ENCODE measurements at places on chromosomes 12 and 14. TPM values are rescaled to one million over a fixed set of nuclear protein-coding genes. Genes with fewer than 3 reads are reported as not detected.
A peak's percentile ranks its signal among the peaks of the same experiment; 100 is the strongest.

GRCh38 chr12:32569259-32569658, 109.8 kb upstream of the DNM1L start:
- DNase-seq, result peak; percentile 9

DNA sequence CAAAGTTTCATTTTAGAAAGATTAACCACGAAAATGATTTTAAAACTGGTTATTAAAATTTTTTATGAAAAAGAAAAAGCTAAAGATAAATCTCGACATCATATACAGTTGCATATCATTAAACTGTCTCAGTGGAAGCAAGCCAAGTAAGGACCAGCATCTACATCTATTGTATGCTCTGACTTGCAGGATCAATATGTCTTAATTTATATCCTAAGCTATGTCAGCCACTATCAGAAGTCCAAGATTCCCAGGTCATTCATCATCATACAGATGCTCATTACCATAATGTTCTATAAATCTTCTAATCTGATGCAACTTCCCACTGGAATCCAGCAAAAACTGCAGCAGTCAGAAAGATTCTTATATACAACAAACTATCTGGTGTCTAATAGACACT, 43.5 kb downstream of the CMAS start:
- DNase-seq, result peak; percentile 4

DNA sequence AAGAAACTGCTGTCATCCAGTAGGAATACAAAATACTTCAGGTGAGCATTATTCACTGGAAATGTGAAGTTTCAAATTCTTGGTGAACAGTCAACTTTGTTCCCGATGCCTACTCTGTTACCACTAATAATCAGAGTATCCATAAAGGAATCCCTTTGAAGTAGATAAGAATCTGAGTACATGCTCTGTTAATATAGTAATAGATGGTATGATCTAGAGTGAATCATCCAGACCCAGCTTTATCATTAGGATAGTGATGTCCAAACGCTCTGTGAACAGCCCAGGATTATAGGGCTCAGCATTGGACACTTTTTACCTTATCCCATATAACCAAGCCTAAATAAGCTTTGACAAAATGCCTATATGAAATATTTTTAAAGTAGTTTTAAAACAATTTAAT, 33.3 kb downstream of the PPP2R3C start:
- no peak for DNase-seq

DNA sequence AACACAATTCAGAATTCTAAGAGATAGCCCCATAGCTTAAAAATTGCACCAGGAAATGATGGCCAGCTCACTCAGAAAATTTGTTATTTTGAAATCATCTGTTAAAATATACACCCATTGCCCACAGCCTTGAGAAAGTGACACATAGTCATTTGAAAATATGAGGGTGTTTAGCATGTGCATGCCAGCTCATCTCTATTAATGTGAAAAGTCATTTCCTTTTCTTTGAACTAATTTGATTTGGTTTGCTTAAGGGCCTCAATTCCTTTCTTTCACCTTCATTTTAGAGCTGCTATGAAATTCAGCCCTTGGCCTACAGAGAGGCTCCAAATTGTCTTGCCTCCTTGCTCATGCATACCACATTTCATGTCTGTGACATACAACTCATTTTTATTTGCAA, 241.4 kb downstream of the PHLDA1 start:
- no peak for DNase-seq

- DNase-seq, result no peak
Measured at GRCh38 chr14:56159066-56159465, 40.9 kb downstream of the PELI2 start.

- DNase-seq, result peak; percentile 75
Measured at GRCh38 chr12:13223179-13223804, 26.8 kb downstream of the EMP1 start.

GRCh38 chr12:77079631-77080030, 14.3 kb upstream of the E2F7 start:
- DNase-seq, result no peak

DNA sequence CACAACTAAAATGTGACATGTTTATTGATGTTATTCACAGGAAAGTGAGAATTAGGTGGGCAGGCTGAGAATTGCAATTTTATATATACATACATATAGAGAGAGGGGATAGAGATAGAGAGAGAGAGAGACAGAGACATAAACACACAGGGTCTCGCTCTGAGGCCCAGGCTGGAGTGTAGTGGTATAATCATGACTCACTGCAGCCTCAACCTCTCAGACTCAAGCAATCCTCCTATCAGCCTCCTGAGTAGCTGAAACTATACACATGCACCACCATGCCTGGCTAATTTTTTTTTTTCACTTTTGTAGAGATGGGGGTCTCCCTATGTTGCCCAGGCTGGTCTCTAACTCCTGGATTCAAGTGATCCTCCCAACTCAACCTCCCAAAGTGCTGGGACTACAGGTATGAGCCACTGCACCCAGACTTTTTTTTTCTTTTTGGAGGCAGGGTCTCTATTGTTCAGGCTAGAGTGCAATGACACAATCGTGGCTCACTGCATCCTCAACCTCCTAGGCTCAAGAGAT, 49.1 kb downstream of the R3HDM2 start:
- peak; percentile 39 for DNase-seq

- peak; percentile 69 for DNase-seq
Measured at GRCh38 chr12:29073631-29074239, 75.3 kb upstream of the FAR2 start.

DNA sequence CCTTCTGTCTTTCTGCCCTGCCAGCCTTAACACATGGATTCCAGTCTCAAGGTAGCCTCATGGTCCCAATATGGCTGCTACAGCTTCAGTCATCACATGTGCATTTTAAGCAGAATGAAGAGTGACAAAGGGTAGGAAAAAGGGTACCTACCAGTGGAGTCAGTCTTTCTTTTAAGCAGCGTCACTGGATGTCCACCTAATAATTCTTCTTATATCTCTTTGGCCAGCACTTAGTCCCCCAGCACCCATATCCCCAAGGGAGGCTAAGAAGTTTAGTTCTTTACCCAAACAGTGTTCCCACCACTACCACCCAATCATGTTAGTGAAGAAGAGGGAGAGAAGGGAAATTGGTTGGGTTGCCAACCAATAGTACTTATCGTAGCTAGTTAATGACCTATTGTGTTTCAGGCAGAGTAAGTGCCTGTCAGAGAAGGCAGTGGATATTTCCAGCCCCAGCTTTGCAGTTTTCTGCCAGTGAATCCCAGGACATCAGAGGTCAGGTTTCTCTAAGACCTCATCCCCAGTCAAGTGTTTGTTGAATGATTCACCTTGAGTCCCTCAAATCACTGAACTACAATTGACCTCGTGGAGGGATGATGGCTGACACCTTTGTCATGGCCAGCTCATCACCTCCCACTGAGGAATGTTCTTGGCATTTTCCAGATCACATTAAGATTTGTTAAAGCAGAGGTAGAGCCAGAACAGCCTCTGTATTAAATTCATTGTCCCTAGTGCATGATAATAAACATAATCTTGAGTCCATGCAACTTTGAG, 250.9 kb upstream of the CRY1 start:
- DNase-seq, result no peak

GRCh38 chr14:81676879-81677278, 143.2 kb upstream of the SEL1L start:
- no peak for DNase-seq

The SDR9C7 gene
- total RNA-seq, result not detected

The GLS2 gene
- total RNA-seq, result under 0.01 TPM

The MRPL51 gene
- total RNA-seq, result 118 TPM

The ADCY4 gene
- total RNA-seq, result 1.3 TPM

Measured in fibroblast of lung (primary cell).